ENCODE measurements at places on chromosomes 3 and 15.

GRCh38 chr15:35437157-35437556 lies 108.8 kb downstream of the DPH6 start:
- no peak for DNase-seq

GRCh38 chr15:99514306-99514705 lies 51.5 kb upstream of the MEF2A start:
- no peak for DNase-seq

DNA sequence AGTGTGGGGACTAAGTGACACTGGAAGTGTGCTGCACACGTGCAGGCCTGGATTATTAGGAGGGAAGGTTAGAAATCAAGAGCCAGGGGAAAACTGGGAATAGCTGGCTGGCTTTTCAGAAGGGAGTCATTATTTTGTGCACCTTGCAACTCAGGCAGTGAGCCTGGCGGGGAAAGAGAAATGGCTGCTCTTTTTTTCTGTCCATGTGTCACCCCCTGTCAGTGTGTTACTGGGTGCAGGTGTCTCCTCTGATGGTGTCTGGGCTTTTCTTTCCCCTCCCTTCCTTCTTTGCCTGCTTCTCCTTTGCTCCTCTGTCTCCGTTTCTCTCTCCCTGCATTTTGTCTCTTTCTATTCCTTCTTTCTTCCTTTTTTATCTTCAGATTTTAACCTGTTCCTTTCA lies 130.7 kb downstream of the APBA2 start:
- DNase-seq: no peak

DNA sequence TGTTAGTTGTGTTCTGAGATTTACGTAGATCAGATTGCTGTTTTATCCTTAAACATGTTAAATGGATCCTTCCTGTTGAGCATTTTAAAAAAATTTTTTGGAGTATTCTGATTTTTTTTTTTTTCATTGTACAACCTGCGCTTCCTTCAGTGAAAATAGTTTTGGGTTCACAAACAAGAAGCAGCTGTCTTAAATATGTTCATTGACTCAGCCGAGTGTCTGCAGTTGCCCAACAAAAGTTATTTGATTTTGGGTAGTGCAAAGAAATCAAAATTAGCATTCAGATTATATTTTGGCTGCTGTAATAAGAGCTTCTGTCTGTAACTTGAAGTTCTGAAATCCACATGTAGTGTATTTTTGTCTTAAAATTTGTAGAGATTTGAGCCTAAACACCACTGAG lies 148.2 kb downstream of the BBX start:
- DNase-seq: no peak

DNA sequence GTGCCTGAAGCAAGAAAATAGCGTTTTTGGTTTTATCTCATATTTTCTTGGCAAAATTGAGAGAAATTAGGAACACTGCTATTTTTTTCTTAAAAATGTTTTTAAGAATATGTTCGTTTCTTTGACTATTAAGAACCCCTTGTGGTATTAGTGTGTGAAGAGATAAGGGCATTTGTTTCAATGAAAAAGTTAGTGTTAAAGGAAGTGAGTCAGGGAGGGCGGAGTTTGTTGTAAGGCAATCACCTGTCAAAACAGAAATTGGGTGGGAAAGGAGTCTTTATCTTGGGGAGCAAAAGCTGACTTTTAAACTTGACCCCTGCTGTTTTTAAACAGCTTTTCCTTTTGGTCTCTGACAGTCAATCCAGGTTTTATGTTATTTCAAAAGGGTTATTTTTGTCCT lies 4.2 kb downstream of the RAP2B start:
- DNase-seq: no peak

- no peak for DNase-seq
These were observed 7.6 kb downstream of the GPD1L start for GRCh38 chr3:32113981-32114545.

GRCh38 chr3:126512026-126512425 lies 5.5 kb downstream of the UROC1 start:
- DNase-seq: no peak

GRCh38 chr3:106746286-106746685 lies 631.0 kb upstream of the CCDC54 start:
- no peak for DNase-seq

GRCh38 chr3:40523781-40524180 lies 979 bp upstream of the ZNF621 start:
- DNase-seq: no peak

GRCh38 chr15:32029409-32029861 lies 880 bp upstream of the CHRNA7 start:
- DNase-seq: no peak

DNA sequence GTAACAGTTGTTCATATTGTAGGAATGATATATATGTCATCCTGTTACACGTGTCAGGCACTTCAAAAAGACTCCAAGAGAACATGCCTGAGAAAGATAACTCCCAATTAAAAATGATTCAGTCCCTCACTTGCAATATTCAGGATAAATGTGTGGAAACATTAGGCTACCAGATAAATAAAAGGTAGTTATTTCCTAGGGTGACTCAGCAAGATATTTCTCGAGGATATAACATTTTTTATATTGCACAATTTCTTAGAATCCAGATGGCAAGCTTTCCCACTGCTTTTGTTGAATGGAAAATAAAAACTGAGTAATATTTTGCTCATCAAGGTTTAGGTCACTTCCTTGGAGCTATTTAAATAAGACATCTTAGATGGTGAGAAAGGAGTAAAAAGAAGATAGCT lies 181.4 kb downstream of the GAP43 start:
- no peak for DNase-seq

DNA sequence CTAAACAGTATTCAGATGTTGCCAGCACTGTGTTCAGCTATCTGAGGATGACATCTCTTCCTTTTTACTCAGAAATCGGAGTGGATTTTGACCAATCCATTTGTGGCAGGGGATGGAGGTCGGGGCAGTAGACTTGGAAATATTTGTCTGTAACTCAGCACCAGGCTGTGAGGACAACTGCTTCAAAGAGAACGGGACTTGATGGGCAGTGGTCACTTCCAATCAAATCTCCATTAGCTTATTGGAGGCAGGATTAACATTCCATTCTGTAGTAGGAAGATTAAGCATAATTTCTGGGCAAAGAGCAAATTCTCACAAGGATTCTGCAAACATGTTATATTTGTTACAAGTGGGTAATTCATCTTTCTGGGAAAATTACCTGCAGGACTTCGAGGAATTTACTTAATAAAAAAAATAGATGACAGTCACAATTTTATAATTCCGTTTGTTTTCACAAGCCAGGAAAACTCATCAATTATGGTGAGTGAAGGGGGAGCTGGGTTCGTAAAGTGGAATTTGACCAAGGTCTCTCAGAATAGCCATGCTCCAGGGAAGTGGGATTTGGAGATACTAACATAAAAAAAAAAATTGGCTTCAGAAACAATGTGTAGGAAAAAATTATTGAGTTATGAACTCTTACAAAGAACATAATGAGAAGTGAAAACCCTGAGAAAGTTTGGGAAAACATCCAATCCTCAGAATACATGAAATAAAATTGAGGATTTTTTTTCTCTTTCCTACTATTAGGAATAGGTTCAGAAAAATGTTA lies 18.1 kb downstream of the CRABP1 start:
- DNase-seq: no peak

GRCh38 chr15:58505581-58505980 lies 73.8 kb downstream of the LIPC start:
- no peak for DNase-seq

GRCh38 chr15:50641318-50641717 lies 45.3 kb downstream of the TRPM7 start:
- no peak for DNase-seq

GRCh38 chr3:61975936-61976335 lies 397.4 kb downstream of the FEZF2 start:
- no peak for DNase-seq

GRCh38 chr15:98905963-98906711 lies 101.5 kb downstream of the PGPEP1L start:
- no peak for DNase-seq

DNA sequence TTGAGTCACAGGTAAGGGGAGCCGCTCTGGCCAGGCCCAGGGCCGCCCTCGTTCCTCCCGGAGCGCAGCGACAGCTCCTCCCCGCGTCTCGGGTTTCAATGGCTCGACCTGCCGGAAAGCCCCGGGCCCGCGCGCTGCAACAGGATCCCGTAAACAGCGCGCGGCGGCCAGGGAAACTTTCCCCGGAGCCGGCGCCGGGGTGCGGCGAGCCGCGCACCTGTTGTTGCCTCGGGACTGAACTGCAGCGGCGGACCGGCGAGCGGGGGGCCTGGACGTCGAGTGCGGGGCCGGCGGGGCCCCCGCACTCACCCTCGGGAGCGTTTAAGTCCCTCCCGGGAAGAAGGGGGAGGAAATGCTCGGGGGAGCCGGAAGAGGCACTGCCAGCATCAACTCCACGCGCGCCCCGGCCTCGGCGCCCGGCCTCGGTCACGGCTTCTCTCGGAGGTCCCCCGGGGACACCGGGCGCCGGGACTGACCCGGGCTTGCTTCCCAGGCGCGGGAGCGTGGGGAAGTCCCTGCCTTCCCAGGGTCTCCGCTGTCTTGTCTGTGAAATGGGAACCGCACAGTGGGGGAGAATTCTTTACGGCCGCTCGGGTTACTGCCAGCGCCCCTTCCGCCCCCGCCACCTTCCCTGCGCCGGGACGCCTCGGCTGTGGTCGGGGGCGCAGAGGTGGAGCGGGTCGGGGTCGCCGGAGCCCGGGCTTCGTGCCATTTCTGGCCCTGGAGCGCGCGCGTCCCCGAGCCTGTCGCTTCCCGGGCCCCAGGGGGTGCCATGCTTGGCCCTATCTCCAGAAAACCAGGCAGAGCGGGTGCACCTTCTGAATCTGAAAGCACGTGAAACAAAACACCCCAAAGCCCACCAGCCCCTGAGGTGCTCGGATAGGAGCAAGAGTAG lies 7.5 kb upstream of the PGPEP1L start:
- DNase-seq: peak; percentile 15

GRCh38 chr3:197701841-197702240 lies 34.9 kb downstream of the RUBCN start:
- DNase-seq: no peak

DNA sequence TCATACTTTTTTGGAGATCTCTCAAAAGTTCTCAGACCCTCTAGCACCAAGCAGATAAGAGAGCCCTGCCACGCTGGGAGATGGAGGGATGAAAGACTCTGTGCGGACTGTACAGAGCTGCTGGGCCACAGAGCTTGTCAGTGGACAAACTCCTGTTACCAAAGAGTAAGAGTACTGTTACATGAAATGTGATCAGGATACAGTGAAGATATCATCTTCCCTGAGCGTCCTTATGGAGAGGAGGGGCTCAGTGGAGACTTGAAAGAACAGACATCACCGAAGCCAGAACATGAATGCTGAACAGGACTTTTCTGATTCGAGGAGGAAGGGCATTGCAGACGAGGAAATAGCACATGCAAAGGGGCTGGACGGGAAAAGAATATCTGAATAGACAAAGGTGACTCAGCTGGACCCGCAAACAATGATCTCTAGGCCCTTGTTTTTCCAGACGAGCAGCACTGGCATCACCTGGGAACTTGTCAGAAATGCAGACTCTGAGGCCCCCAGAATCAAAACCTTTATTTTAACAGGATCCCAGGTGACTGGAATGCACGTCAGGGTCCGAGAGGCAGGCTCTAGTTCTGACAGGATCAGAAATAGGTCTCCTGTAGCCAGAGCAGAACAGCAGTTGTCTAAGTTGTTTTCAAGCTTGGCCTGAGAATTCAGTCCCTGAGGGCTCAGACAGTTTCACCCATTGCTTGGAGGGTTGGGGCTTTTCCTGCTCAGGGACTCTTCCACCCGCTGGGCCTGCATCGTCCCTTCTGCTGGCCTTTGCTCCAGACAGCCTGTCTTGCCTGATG lies 277.9 kb downstream of the RPLP1 start:
- no peak for DNase-seq

DNA sequence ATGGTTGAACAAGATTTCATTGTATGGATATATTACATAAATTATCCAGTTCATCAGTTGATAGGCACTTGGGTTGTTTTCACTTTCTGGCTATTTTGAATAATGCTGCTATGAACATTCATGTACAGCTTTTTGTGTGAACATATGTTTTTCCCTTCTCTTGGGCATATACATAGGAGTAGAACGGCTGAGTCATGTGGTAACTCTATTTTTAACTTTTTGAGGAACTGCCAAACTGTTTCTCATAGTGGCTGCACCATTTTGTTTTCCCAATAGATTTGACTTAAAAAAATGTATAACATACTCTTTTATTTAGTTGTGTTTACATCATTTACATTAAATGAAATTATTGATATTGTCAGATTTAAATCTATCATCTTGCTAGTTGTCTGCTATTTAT lies 28.8 kb upstream of the RFX7 start:
- DNase-seq: no peak

DNA sequence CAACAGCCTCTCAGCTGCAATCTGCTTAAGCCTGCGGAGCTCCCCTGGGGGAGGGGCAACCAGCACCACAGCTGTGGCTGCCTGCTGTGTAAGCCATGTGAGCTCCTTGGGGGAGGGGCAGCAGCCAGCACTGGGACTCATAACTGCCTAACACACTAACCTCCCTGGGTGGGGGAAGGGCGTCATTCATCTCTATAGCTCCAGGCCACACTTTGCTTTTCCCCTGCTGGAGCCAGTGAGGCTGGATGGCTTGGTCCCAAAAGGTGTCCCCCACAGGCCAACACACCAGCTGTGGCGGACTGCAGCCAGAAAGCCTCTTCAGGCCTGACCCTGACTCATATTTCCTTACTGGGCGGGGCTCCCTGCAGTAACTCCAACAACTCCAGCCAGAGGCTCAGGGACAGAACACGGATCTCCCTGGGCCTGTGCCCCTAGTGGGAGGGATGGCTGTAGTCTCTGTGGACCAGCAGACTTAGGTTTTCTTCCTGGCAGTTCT lies 129.8 kb downstream of the PPM1L start:
- no peak for DNase-seq

DNA sequence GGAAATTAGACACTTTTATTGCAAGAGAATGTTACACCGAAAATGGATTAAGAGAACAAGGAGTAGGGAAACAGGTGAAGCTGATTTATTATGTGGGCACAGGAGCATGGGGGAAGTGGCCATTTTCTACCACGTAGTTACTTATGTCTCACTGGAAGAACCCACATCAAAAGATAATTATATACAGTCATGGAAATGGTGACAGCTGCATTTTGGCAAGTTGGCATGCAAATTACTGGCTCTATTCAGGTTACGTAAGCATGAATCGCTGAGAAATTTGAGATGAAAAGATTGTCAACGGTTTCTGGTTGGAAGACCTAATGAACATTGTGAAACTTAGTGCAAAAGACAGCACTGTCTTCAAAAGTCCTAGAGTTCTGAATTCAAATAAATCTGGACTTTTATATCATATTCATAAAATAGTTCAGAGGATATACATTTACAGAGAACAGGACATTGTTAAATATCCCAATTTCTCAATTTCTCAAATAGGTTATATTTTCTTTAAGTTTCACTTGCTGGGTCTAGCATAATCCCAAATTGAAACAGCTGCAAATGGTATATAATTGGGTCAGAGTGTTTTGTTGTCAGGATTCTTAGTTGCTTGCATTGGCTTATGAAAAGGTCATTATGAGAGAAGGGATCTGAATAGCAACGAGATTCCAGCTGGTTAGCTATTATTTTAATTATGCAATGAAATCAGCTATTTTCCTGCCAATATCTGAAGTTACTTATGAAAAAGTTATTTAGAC lies 567.8 kb downstream of the ZPLD1 start:
- no peak for DNase-seq

GRCh38 chr15:36858423-36858822 lies 241.9 kb downstream of the MEIS2 start:
- no peak for DNase-seq
